ENCODE measurements at places on chromosomes 16 and 17.
A peak's percentile ranks its signal among the peaks of the same experiment; 100 is the strongest.

GRCh38 chr17:57354673-57355072 is 98.3 kb downstream of the MSI2 start:
- DNase-seq, result no peak

- DNase-seq, result no peak
Observed at GRCh38 chr16:50305441-50306061, 39.2 kb downstream of the ADCY7 start.

- DNase-seq, result peak; percentile 41
Observed at GRCh38 chr17:7884581-7885366, 3.8 kb upstream of the CHD3 start.

GRCh38 chr17:65055280-65055707 is 1.2 kb downstream of the GNA13 start:
- DNase-seq, result peak; percentile 43

DNA sequence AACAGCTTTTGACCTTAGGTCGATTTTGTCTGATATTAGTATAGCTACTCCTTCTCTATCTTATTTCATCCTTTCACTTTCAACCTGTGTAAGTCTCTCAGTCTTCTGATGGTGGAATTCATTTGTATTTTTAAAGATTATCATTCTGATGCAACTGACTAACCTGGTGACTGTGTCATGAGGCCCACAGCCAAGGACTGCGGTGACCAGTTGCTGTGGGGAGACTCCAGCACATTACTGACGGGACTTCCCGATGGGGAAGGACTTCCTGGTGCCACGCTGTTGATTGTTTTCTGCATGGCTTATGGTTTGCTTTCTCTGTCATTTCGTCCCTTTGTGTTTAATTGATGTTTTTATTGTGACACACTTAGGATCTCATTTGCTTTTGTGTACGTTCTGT is 34.2 kb downstream of the RMI2 start:
- DNase-seq, result peak; percentile 45

DNA sequence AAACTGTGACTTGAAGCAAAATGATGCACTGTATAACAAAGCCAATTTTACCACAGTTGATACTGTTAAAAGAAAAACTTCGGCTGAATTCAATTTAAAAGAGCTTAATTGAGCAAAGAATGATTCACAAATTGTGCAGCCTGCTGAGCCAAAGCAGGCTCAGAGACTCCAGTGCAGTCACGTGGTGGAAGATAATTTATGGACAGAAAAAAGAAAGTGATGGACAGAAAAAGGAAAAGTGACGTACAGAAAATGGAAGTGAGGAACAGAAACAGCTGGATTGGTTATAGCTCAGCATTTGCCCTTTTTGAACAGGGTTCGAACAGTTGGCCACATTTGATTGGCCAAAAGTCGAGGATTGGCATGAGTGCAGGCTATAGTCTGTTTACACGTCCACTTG is 25.7 kb downstream of the ZSWIM7 start:
- DNase-seq, result no peak

DNA sequence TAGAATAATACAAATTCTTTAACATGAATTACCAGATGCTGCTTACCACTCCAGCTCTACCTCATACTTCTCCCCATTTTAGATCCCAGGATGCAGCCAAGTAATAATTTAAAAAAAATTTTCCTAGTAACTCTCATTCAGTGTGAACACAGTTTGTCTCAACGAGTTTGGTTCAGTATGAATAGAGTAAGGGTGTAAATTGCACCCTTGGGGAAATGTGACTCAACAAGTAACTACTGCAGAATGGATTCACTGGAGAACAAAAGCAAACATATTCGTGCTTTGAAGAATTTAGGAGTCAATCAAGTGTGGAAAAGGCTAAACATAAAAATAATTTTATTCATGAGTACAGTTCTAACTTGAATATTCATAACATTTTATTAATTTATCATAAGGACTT is 23.0 kb downstream of the KCNJ16 start:
- DNase-seq, result no peak

DNA sequence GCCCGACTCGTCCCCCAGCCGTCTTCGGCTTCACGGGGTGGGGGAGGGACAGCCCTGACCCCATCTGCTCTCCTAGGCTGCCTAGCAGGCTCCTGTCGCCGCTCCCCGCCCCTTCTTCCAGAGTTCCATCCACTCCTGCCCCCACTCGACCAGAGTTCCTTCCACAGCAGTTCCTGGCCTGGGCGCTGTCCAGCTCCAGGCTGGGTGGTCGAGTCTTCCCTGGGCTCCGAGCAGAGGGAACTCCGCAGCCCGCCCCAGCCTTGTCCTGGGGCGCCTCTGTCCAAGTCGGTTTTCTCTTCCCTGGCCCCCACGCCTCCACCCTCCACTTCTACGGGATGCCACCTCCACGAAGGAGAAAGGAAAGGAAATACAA is 1.4 kb downstream of the PYY start:
- no peak for DNase-seq

- no peak for DNase-seq
Observed at GRCh38 chr16:85187002-85187401, 74.7 kb upstream of the CIBAR2 start.

GRCh38 chr17:75241996-75242460 is 19.4 kb downstream of the GGA3 start:
- DNase-seq, result peak; percentile 18

- DNase-seq, result no peak
Observed at GRCh38 chr17:5816491-5817070, 232.3 kb upstream of the NLRP1 start.

- DNase-seq, result peak; percentile 52
Observed at GRCh38 chr17:50841949-50842354, 6.6 kb downstream of the WFIKKN2 start.

GRCh38 chr16:28984619-28985135 is at the start of gene LAT:
Gene LAT, plus strand, starts transcription at chr16:28985052. Its CDS starts 366 bp downstream, at chr16:28985418.
- peak; percentile 75 for DNase-seq

DNA sequence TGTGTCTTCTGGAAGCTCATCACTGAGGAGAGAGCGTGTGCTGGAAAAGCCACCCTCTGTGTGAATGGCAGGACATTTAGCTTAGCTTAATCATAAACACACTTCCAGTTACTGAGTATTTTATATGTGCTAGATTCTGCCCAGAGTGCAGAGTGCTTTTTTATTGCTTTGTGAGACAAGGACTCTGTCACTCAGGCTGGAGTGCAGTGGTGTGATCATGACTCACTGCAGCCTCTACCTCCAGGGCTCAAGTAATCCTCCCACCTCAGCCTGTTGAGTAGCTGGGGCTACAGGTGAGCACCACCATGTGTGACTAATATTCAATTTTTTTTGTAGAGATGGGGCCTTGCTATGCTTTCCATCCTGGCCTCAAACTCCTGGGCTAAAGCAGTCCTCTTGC is 61.4 kb upstream of the IRX3 start:
- DNase-seq, result no peak

GRCh38 chr17:50288306-50288705 is 14.0 kb downstream of the TMEM92 start:
- no peak for DNase-seq

GRCh38 chr17:57082441-57082840 is 2.6 kb upstream of the AKAP1 start:
- no peak for DNase-seq

DNA sequence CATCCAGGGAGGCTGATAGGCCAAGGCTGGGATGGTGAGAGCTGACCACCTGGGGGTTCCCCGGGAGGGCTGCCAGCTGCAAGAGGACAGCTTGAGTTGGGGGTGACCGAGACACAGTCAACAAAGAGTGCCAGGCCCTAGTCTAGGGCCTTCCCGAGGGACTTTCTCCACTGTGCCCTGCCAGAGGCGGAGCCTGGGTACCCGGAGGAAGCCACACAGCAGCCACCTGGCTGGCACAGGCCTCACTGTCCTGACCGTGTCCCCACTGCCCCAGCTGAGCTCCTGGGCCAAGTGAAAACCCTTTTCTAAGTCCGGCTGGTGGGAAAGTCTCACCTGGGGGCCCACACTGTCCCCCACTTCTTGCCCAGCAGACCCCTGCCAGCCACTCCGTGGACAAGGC is 71.9 kb upstream of the GSE1 start:
- DNase-seq, result no peak

GRCh38 chr17:73393962-73394361 is 82.2 kb upstream of the CDC42EP4 start:
- DNase-seq, result no peak

GRCh38 chr17:17077861-17078732 is 35.8 kb downstream of the MPRIP start:
- no peak for DNase-seq

- no peak for DNase-seq
Observed at GRCh38 chr17:81328978-81329926, 34.1 kb upstream of the SLC38A10 start.

GRCh38 chr17:59565959-59566324 is 532 bp downstream of the DHX40 start:
- DNase-seq, result peak; percentile 77

GRCh38 chr17:81022344-81022676 is 12.6 kb upstream of the BAIAP2 start:
- DNase-seq, result no peak

DNA sequence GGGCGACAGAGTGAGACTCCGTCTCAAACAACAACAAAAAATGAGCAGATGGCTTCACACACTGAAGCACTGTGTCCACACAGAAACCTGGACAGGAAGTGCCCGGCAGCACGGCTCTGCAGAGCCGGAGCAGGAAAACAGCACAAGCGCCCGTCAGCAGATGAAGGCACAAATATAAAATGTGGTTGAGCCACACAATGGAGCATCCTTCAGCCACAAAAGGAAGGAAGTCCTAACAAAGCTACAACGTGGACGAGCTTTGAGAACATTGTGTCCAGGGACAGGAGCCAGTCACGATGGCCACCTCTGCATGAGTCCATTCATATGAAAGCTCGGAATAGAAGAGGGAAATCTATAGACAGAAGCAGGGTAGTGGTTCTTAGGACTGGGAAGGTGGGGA is 15.7 kb downstream of the RHBDF2 start:
- DNase-seq, result no peak

- no peak for DNase-seq
Observed at GRCh38 chr17:39997543-39997942, 16.9 kb downstream of the PSMD3 start.

- no peak for DNase-seq
Observed at GRCh38 chr16:75024594-75024993, 25.8 kb downstream of the ZNRF1 start.

DNA sequence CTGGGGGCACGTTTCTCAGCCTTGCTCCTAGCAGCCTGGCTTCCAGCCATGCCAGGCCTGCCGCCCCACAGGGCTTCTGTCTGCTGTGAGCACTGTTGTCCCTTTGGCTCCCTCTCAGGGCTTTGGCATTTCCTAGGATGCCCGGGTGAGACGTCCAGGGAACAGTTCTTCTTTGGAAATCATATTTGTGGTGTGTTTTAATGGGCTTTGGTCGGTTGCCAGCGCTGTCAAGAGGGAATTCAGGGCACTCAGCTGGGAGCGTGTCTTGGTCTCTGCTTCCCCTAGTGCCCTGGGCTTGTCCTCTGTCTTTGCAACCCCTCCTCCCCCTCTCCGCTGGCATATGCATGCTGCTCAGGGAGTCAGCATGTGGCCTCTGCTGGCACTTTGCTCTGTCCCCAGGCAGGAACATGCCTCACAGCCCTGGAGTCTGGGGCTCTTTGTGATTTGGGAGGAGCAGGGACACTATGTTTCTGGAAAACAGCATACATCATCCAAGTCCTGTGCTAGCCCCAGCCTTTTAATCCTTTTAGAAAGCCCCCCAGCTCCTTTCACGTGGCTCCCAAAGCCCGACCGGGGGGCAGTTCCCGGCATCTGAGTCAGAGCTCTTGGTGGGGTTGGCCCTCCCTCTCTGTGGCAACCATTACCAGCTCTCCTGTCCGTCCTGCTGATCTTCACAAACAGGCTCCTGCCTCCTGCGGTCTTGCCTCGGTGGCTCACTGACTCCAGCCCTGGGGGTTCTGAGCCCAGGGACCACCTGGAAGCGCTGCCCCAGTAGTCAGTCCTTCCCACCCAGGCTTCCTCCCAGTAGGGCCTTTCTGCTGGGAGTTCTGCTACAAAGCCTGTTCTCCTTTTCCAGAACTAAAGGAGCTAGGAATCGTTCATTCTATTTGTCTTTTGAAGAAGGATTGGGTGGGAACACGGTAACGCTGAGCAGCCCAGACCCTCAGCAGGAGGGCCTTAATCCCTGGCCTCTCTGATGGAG is 26.7 kb downstream of the SAP30BP start:
- DNase-seq, result no peak

DNA sequence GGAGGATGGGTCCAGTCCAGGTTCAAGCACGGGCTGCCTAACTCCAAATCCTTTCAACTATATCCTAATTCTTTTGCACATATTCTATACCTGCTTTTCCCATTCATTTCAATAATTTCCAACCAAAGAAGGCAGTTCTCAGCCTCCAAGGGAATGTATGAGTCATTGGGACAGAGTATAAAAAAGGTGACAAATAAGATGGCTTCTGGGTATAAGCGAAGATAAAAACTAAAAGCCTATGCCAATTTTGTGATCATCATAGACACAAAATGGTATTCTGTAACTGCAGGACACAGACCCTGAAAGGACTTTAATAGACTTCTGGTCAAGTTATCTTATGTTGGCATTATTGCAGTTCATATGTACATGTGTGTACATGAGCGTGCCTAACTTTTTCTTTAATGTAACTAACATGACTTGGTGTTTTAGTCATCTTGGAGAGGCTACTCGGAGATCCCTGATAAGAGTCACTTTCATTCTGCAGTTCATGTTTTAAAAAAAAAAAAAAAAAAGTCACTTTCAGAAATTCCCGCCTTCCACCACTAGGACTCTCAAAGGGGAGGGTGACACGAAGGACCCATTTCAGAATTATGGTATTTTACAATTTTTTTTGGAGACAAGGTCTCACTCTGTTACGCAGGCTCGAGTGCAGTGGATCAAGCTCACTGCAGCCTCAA is 17.3 kb downstream of the COG1 start:
- DNase-seq, result peak; percentile 28

- DNase-seq, result no peak
Observed at GRCh38 chr17:1076299-1076981, 79.5 kb downstream of the TIMM22 start.

DNA sequence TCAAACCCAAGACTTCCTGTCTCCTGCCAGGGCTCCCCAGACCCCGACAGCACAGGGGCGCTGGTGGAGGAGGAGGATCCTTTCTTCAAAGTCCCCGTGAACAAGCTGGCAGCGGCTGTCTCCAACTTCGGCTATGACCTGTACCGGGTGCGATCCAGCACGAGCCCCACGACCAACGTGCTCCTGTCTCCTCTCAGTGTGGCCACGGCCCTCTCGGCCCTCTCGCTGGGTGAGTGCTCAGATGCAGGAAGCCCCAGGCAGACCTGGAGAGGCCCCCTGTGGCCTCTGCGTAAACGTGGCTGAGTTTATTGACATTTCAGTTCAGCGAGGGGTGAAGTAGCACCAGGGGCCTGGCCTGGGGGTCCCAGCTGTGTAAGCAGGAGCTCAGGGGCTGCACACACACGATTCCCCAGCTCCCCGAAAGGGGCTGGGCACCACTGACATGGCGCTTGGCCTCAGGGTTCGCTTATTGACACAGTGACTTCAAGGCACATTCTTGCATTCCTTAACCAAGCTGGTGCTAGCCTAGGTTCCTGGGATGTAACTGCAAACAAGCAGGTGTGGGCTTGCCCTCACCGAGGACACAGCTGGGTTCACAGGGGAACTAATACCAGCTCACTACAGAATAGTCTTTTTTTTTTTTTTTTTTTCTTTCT is 8.1 kb downstream of the SERPINF1 start:
- DNase-seq, result no peak
